ENCODE measurements at places on chromosomes 1 and 21. TPM values are rescaled to one million over a fixed set of nuclear protein-coding genes. Genes with fewer than 3 reads are reported as not detected.

DLGAP3 gene
- polyA plus RNA-seq: 0.02 TPM

DTL gene
- polyA plus RNA-seq: 11.5 TPM

XKR8 gene
- 5.2 TPM for polyA plus RNA-seq

DNA sequence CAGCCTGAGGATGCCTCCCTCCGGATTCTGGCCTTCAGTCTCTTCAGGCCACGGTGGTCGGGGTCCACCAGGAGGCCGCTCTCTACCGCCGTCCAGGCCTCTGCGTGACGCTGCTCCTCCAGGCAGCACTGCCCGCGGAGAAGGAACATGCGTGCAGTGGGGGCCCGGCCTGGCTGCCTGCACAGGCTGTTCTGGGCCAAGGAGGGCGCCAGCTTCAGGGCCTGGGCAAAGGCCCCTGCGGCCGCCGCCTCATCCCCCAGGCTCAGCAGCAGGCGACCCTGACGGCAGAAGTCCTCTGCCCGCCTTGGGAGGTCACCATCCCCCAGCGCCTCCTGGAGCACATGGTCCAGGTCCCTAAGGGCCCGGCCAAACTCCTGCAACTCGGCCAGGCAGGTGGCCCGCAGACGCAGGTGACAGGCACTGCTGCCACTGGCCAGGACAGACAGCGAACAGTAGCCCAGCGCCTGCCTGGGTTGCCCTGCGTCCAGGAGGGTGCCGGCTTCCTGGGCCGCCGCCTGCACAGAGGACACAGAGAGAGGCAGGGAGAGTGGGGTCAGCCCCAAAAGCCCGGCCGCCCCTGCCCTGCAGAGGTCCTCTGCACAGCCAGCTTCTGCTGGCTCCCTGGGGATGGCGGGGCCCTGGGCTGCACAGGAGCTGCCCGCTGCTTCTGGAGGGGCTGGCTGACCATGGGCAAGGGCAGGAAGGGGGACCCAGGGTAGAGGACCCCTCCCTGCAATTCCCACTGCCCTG, 8.7 kb upstream of the MMEL1 start:
- DNase-seq: no peak

- no peak for DNase-seq
Observed at GRCh38 chr21:15986277-15986676, 256.5 kb downstream of the USP25 start.

LMOD1 gene
- polyA plus RNA-seq: 0.01 TPM

- no peak for DNase-seq
Observed at GRCh38 chr1:7760245-7760644, 10.9 kb upstream of the VAMP3 start.

FCRL6 gene
- not detected for polyA plus RNA-seq

DNA sequence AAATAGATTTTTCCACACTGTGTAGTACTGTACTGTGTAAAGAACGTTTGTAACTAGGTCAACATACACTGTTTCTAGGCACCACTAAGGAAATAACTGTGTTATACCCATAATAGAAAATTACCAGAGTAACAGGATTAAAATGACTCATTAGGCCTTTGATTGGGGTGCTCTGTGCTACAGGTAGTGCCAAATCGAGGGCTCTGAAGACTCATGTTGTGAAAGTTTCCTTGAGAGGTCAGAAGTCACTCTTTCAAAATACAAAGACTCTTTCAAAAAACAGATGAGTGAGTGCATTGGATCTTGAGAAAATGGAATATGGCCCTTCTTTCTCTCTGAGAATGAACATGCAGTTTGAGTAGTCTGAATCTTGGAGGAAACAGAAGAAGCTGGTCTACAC, 143.0 kb downstream of the MRPL39 start:
- no peak for DNase-seq

GJA8 gene
- polyA plus RNA-seq: not detected

DNA sequence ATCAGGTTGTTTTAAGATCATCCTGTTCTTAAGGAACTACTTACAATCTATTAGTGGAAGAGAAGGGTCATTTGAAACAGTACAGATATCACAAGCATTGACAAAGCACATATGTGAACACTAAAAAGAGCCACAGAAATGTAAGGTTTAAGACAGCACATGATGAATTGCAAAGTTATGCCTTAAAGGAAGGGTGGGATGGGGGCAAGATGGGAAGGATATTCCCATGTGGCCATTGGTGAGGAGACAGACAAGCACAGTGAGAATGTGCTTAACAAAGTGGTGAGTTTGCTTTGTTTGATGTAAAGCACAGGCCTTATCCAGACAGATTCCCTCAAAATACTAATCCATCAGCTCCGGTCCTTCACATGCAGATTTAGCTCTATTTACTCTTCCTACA, 151.6 kb upstream of the IVNS1ABP start:
- DNase-seq: no peak

DNA sequence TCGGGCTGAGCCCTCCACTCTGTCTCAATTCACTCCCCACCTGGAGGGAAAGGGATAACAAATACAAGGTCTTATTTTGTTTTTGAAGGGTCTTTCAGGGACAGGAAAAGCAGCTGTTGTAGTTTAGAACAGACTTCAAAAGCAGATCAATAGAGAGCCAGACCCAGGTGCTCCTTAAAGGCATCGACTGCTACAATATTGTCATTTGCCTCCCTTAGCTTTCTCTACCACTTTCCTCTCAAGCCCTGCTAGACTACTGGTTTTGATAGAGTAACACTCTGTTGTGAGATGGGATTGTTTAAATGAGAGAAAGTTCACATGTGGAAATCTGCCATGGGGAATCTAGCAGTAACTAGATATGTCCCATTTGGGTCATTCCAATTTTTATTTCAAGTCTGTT, 24.0 kb downstream of the RGS7 start:
- DNase-seq: no peak

- DNase-seq: no peak
Observed at GRCh38 chr1:156652131-156652991, 10.4 kb downstream of the BCAN start.

DNA sequence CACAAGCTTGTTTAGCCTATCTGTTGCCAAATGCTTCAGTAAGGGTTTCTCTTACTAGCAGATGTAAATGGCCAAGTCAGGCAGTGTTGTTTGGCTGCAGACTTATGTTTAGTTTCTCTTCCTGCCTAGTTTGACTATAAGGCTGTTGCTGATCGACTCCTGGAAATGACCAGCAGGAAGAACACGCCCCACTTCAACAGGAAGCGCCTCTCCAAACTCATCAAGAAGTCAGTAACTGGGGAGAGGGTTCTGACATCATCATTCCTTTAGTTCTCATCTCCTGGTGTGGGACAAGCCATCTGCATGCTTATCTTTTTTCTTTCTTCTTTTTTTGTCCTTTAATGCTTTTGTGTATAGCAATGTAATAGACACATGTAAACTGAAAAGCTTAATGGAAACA, 25.1 kb downstream of the RRP1B start:
- DNase-seq: no peak

APP gene
- 270 TPM for polyA plus RNA-seq

- no peak for DNase-seq
Observed at GRCh38 chr1:39084191-39084590, 58.0 kb downstream of the NDUFS5 start.

DNA sequence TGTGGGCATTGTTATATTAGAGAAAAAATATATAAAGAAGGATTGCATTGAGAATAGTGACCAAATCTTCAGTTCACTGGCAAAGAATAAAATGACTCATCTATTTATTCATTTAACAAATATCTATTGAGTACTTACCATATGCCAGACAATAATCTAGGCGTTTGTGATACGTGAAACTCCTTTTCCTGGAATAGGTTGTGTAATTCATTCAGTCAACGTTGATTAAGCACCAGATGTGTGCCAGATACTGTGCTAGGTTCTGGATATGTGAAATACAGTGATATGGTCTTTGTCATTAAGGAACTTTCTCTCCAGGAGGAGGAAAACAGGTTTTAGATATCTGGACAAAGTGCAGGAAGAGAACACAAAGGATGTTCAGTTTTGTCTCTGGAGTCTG, 344.5 kb downstream of the RWDD3 start:
- peak; percentile 56 for DNase-seq

DNA sequence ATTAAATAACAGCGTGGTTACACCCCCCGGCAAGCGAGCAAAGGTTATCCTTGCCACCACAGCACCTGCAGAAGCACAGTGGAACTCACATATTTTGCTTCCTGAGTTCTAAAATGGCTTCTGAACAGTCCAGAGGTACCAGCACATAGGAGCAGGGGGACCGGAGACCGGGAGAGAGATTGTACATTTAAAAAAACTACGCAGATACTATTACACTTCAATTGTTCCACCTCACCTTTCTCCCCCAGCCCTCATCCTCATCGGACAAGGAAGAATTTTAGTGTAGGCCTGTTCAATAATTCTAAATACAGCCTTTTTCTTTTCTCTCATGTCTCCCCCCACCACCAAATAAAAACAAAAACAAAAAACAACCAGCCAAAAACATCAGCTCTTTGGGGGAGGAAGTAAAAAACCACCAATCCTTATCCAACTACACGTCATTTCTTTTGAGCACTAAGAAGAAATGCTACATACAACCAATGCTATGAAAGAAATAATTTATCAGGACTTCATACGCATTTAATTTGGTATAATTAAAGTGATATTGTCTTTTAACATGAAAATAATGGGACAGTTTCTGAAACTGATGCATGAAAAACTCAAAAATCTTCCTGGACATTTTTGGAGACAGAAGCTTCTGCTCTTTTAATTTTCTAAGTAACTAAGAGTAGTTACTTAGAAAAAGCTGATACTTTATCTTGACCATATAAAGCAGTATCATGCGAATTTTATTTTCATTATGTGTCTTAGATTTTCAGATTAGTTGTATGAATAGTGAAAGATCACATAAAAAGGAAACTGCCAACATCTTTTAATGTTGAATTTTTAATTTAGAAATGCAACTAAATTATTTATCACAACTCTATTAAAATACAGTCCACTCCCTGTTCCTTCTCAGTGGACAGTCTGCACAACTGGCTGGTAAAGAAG, 9.1 kb downstream of the CDKN2C start:
- no peak for DNase-seq

DNA sequence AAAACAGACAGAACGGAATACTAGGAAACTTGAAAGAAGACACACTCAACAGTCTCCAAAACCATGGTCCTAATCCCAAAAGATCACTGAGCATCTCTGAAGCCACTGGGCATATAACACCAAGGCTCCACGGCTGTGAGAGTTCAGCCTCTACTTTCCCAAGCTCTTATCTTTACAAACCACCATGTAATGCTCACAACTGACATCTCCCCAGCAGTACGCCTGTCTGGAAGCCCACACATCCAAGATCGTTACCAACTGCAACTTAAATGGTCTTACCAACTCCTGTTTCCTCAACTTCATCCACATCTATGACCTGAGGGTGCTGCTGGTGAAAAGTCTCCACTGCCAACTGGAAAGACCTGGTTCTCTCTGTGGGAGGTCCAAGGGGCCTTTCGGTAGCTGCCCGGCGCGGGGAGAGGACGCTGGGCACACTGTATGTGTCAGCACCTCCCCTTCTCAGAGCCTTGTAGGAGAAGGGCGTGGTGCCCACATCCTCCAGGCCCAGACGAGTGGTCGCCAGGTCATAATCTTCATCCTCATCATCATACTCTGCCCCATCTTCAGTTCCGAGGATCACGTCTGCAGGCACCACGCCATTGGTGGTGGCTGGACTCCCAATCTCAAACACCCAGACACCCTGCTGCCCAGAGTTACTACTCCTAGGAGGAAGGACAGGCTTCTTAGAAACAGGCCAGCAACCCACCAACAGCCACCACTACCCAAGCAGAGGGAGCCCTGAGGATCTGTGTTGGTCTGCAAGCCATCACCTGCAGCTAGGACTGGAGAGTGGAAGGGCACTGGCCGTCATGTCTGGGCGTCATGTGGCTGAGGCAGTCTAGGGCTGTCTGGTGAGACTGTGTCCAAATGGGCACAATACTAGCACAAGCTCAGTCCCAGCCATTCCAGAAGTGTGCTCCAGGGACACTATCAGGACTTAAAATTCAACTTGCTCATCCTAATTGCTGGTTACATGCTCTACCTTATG, 23.0 kb downstream of the NID1 start:
- no peak for DNase-seq

Measured in foreskin keratinocyte (primary cell).